Aorta (tissue), 5 donors: ENCODE measurements at places on chromosomes 3 and 15. TPM values are rescaled to one million over a fixed set of nuclear protein-coding genes. Genes with fewer than 3 reads are reported as not detected.

GRCh38 chr15:73923156-73923487 is 3.1 kb upstream of the LOXL1 start:
- no peaks in the 10 kb centered on the region for H3K27me3 ChIP-seq
- no peaks in the 10 kb centered on the region for H3K4me1 ChIP-seq
- peak; percentile 52 for DNase-seq
- H3K4me3 ChIP-seq, result no peak overlapping the region
- peaks cover 2% of the 10 kb centered on the region for H3K36me3 ChIP-seq

DNA sequence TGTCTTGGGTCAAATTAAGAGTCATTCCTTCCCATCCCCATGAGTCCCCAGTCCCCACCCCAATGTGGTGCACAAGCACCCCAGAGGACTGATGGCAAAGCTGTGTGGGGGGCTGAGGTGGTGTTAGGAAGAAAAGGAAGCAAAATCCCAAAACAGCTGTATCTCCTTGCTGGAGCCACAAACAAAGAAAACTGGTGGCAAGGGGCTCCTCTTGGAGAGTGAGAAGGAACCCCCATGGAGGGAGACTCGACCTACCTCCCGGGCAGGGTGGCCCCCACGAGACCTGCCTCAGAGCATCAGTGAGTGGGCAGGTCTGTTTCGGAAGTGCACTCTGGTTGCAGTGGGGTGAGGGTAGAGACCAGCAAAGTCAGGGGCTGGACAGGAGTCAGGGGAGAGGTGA is 29.2 kb downstream of the PRR23E start:
- no peaks in the 10 kb centered on the region for H3K4me1 ChIP-seq
- no peak overlapping the region for H3K27ac ChIP-seq
- no peak overlapping the region for H3K4me3 ChIP-seq
- no peak for DNase-seq
- no peaks in the 10 kb centered on the region for H3K36me3 ChIP-seq

- no peaks in the 10 kb centered on the region for H3K36me3 ChIP-seq
- DNase-seq, result no peak
- no peak overlapping the region for H3K4me3 ChIP-seq
- no peak overlapping the region for H3K27ac ChIP-seq
- no peaks in the 10 kb centered on the region for H3K27me3 ChIP-seq
These were observed 201.5 kb upstream of the RBMS3 start for GRCh38 chr3:29079358-29079757.

DNA sequence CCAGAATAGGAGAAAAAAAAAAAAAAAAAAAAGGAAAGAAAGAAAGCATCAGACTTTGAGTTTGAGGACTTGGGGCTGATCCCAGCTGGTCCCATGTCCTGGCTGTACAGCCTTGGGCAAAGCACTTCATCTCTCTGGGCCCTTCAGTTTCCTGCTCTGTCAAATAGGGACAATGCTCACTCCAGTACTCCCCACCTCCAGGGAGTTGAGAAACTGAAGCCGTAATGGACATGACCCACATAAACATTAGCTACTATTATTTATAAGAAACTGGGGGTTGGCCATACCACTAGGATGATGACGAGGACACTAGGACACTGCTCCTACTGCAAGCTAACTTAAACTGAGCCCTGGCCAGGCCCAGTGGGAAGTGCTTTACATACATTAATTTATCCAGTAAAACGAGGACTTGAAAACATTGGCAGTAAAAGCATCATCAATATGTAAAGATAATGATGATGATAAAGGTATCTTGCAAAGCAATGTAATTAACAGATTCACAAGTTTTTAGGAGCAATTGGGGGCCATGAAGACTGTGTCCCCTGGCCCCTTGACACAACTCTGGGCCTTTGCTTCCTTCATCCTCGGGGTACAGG is 22.9 kb upstream of the SMAD6 start:
- no peaks in the 10 kb centered on the region for H3K36me3 ChIP-seq
- no peak overlapping the region for H3K27ac ChIP-seq
- H3K27me3 ChIP-seq, result no peaks in the 10 kb centered on the region

DNA sequence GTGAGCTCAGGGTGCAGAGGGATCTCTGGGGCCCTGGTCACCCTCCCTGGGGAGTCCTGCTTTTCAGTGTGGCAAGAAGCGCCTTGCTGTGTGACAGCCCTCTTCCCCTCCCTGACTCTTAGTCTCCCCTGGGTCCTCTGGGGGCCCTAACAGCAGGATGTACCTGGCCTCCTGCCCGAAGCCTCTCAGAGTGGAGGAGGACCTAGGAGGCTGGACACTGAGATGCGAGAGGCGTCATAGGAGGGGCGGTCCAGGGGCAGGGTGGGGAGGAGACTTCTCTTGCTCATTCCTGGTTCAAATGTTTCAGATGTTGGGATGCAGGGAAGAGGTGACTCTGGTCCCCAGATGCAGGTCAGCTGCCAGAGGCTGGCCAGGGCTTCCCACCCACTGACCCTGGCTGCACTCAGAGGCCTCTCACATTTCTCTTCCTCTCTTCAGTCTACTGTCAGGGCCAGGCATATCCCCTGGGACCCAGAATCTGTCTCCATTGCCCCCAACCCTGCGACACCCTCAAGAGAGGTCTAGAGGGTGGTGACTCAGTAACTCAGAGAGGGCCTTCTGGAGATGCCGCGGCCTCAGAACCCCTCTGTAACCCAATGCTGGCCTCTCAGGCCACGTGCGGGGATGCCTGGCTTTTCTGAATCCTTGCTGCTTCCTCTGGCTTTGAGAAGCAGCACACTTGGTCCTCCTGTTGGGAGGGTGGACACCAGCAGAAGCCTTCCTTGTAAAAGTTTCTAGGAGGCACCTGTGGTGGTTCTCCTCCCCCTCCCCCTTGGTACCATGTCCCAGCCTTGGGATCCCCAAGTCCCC is 25.9 kb downstream of the SNX33 start:
- no peak overlapping the region for H3K4me3 ChIP-seq
- H3K4me1 ChIP-seq, result no peaks in the 10 kb centered on the region
- peak; percentile 96 for DNase-seq
- peak overlapping the region; percentile 71 for H3K27ac ChIP-seq
- H3K36me3 ChIP-seq, result no peaks in the 10 kb centered on the region
- H3K27me3 ChIP-seq, result no peaks in the 10 kb centered on the region

DNA sequence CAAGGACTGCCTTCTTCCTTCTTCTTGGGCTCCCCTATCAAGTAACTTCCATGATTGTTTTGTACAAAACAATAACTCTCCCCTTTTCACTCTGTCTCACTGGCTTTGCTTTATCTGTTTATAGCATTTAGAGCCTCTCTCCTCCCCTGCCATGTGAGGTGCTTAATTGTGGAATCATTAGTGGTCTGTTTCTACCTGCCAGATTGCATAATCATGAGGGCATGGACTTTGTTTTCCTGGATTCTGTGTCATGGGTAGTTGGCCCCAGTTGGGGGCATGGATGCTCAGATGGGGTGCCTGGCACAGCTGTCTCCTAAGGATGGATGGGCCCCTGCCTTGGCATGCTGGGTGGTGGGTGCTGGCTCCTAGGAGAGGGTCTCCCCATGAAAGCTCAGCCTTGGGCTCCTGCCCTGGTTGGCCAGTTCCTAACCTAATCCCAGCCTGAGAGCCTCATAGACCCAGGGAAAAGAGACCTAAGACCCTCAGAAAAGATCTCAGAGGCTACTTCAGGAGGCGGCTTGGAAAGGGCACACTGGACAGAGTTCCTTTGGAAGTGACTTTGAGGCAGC is 8.0 kb upstream of the CTXND1 start:
- H3K27me3 ChIP-seq, result no peaks in the 10 kb centered on the region
- DNase-seq, result no peak
- no peak overlapping the region for H3K27ac ChIP-seq
- H3K36me3 ChIP-seq, result no peaks in the 10 kb centered on the region
- no peak overlapping the region for H3K4me3 ChIP-seq
- no peaks in the 10 kb centered on the region for H3K4me1 ChIP-seq

GRCh38 chr3:111392894-111393398 is 149.1 kb upstream of the CD96 start:
- DNase-seq, result no peak
- H3K4me1 ChIP-seq, result no peaks in the 10 kb centered on the region

- no peak for DNase-seq
- no peak overlapping the region for H3K27ac ChIP-seq
- H3K36me3 ChIP-seq, result no peaks in the 10 kb centered on the region
- peaks cover 1% of the 10 kb centered on the region for H3K27me3 ChIP-seq
These were observed 176.7 kb upstream of the GOLIM4 start for GRCh38 chr3:168272343-168272985.

DNA sequence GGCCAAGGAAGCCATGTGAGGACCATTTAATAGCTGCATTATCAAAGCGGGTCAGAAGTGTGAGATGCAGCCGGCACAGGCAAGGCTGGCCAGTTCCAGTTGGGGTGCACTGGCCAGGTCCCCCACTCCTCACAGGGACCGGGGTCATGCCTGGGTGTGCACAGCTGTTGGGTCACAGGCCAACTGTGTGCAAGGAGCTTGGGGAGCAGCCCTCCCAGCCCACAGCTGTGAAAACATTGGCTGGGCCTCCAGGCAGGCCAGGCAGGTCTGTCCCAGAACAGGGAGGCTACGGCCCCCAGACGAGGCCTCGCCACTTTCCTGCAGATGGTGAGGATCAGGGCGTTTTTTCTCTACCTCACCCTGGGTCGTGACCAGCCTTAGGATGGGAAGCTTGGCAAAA is 521.0 kb downstream of the NTRK3 start:
- H3K27ac ChIP-seq, result no peak overlapping the region
- no peaks in the 10 kb centered on the region for H3K4me1 ChIP-seq
- no peak overlapping the region for H3K4me3 ChIP-seq
- no peaks in the 10 kb centered on the region for H3K27me3 ChIP-seq

EXD1 gene
- not detected for total RNA-seq

NAALADL2 gene
- 19.0 TPM for total RNA-seq
